ENCODE measurements at places on chromosomes 1 and 21.

- DNase-seq, result no peak
These were observed 246.4 kb downstream of the MATN1 start for GRCh38 chr1:30476911-30477459.

GRCh38 chr1:192550922-192551534, 24.5 kb upstream of the RGS1 start:
- no peak for DNase-seq

- DNase-seq, result peak; percentile 60
These were observed 68.1 kb downstream of the RPS6KA1 start for GRCh38 chr1:26597629-26598039.

DNA sequence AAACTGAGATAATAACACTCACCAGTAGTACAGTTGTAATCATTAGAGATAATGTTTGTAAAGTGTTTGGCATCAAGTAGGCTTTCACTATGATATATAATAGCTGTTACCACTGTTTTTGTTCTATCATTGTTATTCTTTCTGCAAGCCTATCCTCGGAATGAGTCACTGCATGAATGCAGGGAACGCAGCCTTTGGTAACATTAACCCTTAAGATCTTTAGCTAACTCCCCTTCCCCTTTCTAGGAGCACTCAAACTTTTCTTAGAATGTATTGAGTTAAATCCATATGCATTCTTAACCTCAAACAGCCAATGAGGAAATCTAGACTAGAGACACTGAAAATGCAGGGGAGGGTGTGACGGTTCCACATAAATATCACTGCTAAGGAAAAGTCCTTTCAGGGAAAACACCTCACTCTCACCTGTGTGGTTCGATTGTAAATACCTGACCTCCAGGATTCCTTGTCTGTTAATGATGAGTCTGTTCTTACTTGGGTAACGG, 467.3 kb downstream of the SETD4 start:
- DNase-seq, result peak; percentile 42

GRCh38 chr1:175036476-175036875, 13.3 kb upstream of the MRPS14 start:
- no peak for DNase-seq

GRCh38 chr1:220787069-220787619, 431 bp downstream of the MTARC1 start:
- peak; percentile 32 for DNase-seq

DNA sequence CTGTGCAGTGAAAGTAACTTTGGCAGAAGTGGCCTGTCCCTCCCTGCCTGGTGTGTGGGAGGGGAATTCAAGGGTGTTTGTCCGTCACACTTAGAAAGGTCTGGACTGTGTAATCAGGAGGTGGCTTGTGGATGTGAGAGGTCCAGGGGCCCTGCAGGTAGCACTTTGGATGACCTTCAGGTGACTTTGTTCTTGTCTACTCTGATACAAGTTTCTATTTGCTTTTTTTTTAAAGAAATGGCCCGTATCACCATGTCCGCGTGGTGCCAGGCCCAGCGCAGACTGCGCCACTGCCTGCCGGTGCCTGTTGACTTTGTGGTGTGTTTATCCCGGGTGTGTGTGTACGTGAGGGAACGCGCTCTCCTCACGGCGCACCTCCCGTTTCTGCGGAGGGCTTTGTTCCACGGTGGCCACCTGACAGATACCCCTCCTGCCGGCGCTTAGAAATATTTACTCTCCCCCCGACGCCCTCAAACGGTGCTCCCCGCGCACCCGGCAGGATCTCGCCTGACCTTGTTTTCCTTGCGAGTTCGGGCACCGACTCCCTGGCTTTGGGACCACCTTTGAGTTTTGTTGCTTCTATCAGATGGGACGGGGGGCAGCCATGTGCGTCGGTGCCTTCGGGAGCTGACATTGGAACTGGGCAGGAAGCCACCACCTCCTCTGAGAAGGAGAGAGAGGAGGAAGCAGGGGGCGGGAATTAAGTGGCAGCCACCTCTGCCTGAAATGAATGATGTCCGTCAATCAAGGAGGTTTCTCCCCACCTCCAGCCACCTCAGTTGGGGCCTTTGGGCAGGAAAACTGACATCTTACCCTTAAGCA, 119.4 kb downstream of the PRDM16 start:
- DNase-seq, result peak; percentile 17

GRCh38 chr1:28792644-28793121, 19.3 kb upstream of the OPRD1 start:
- no peak for DNase-seq

- DNase-seq, result peak; percentile 46
These were observed 7.4 kb downstream of the MEF2D start for GRCh38 chr1:156493154-156493631.

- no peak for DNase-seq
These were observed at the start of gene NEXN for GRCh38 chr1:77888081-77888780. NEXN (plus strand) TSS chr1:77888624; CDS start chr1:77916107, 27,483 bp downstream.

GRCh38 chr1:112870887-112871646, 84.9 kb downstream of the SLC16A1 start:
- DNase-seq, result no peak

DNA sequence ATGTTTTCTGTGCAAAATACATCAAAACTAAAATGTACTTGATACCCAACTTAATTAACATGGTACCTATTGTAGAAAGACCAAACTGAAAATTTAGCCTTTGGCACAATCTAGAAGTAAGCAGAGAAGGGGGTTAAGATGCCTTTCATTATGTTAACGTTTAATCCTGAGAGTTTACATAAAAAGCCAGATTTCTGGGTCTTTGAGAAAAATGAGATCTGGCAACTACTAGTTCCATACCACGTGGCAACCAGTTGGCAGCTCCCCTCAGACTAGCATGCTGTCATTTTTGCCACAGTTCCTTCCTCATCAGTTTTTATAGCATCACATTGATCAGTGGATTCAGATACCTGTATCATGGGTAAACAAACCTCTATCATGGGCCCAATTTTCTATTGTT, 1.5 kb downstream of the RO60 start:
- DNase-seq, result no peak

- DNase-seq, result no peak
These were observed at the start of gene RGS4 for GRCh38 chr1:163069142-163069541. RGS4 (plus strand) TSS chr1:163069361; CDS start chr1:163069485, 124 bp downstream.

DNA sequence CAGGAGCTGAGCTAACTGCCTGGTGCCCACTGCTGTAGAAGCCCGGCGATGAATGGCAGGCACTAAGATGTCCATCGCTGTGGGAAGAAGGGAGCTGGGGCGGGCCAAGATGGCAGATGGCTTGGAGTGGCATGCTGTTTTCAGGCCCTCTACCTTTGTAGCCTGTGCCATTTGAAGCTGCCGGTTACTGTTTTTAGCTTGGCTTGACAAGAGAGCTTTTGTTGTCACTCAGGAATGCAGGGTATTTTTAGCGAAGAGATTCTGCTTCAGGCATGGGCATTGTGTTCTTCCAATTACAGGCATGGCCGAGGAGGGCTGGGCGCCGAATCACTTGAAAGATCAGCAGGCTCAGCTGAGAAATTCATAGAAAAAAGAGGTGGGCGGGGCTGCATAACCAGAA, 348.7 kb downstream of the RPS6KC1 start:
- no peak for DNase-seq

DNA sequence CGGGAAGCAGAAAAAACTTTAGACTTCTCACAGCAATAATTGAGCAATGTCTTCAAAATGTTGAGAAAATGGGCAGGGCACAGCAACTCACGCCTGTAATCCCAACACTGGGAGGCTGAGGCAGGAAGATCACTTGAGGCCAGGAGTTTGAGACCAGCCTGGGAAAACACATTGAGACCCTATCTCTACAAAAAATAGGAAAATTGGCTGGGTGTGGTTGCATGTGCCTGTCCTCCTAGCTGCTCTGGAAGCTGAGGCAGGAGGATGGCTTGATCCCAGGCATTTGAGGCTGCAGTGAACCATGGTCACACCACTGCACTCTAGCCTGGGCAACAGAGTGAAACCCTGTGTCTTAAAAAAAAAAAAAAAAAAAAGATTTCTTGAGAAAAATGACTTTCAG, 7.8 kb upstream of the ZFP69 start:
- DNase-seq, result no peak

DNA sequence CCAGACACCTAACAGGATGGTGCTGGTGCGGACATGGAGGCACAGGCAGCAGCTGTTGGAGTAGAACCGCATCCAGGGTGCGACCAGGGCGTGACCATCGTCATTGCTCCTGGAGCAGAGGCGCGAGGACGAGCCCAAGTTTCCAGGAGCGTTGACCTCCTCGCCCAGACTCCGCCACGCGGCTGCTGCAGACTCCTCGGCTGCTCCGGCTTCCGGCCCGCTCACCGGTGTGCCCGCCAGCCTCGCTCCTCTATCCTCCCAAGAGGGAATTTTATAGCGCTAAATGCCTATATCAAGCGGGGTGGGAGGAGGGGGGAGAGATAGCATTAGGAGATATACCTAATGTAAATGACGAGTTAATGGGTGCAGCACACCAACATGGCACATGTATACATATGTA, 5.3 kb upstream of the S100A12 start:
- no peak for DNase-seq

DNA sequence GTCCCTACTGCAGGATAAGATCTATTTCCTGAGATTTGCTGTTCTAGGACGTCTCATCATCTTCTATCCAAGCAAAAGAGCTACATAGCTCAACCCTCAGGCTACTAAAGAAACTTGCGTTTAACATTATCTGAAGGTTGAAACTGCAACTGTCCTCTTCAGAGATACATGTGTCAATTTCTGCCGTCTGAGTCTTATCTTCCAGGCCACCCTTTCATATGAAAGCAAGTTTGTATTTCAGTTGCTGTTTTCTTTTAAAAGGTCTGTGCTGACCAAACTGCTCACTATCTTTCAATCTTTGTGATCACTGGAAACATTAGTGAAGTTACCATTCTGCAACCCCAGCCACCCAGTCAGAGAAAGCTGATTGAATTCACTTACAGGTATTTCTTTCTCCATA, 108.6 kb upstream of the RAB3GAP2 start:
- DNase-seq, result no peak

- no peak for DNase-seq
These were observed 24.2 kb upstream of the CXADR start for GRCh38 chr21:17488620-17489019.

DNA sequence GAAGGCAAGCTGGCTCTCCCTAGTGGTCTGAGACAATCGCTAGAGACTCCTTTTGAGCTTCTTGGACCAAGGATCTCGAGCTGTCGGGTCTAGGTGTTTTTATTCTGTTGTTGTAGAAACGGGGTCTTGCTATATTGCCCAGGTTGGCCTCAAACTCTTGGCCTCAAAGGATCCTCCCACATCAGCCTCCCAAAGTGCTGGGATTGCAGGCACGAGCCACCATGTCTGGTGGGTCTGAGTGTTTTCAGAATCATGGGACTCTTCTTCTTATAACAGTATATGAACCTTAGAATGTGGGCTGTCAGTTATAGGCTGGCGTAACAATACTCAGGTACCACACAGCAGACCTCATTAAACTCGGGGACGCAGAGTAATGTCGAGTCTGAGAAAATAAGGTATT, 33.1 kb downstream of the DNAJC11 start:
- no peak for DNase-seq

DNA sequence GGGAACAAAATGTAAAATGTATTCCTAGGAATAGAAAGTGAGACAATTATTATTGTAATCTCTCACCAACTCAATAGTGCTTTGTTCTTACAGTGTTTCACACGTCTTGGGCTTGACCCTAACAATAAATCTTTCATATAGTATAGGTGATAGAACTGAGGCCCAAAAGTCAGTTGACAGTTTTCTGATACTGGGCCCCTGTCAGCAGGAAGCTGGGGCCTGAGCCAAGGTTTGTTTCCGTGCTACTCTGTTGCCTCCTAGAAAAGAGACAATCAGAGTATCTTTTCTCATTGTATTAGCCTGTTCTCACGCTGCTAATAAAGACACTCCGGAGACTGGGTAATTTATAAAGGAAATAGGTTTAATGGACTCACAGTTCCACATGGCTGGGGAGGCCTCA, 5.0 kb downstream of the RRP1B start:
- DNase-seq, result no peak

- no peak for DNase-seq
These were observed at the start of gene NKAIN1 for GRCh38 chr1:31239653-31240241. NKAIN1 (minus strand) TSS chr1:31239887; CDS start chr1:31239547, 340 bp downstream.

- DNase-seq, result no peak
These were observed 118.2 kb downstream of the FAF1 start for GRCh38 chr1:50841791-50842387.

DNA sequence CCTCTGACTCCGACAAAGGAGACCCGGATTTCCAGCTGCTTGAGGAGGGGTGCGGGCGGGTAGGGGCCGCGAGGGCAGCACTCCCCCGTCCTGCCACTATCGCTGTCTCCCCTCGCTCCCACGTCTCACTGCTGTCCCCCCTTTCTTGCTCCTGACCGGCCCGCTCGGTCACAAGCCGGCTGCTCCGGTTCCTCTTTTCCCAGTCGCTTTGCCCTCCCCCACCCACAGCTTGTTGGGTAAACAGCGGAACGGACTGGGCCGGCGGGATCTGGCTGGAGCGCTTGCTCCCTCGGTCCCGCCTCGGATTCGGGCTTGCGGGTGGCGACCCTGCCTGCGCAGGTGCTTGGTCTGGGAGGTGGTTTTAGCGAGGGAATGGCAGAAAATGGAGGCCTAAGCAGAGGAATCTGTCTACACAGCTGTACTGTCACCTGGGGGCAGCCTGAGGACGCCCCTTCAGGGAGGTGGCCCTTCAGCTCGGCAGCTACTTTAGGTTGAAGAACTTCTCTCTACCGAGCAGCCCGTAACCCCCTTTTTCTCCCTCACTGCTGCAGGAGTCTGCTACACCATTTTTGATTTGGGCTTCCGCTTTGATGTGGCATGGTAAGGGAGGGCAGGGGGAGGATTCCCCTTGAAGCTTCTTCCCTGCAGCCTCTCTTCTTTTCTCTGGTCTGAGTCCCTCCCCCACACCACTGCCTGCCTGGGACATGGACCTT, 645 bp downstream of the ATP6V0B start:
- no peak for DNase-seq

GRCh38 chr1:24266398-24266941, 52.7 kb upstream of the GRHL3 start:
- DNase-seq, result no peak

DNA sequence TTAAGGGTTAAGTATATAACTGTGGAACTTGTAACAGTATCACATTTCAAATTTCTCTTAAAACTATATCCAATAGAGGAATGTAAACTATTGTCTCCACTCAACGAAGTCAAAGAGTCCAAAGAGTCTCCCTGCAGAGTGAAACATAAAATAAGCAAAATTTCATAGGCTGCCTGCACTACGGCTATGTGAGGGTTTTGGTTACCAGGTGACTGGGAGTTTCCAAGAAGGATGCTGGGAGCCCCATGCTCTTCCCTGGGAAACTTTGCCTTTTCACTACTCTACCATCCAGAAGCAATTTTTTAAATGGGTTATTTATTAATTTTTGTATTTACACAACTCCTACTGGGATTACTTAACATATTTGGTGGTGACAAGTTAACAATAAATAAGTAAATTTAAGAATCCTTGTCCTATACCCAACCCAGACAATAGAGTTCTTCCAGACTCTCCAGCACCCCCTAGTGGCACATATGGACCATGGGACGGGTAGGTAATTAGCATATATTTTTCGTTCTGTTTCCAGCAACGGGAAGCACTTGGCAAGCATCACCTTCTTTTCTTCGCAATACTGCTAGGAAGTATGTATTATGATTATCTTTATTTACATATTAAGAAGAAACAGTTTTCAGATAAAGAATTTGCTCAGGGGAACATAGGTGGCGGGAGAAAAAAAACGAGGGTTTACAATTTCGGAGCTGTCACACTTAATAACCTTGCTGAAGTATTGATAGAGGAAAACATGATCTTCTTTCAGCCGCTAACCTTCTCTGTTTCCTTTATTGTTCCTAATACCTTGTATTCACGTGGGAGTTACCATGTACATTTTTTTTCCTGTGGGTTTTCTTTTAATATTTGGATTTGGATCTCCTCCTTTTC, 3.5 kb downstream of the FMO2 start:
- DNase-seq, result peak; percentile 9

GRCh38 chr1:169644297-169644696, 14.4 kb upstream of the SELP start:
- no peak for DNase-seq
